ENCODE measurements at places on chromosomes 12 and 14. TPM values are rescaled to one million over a fixed set of nuclear protein-coding genes. Genes with fewer than 3 reads are reported as not detected.

DNA sequence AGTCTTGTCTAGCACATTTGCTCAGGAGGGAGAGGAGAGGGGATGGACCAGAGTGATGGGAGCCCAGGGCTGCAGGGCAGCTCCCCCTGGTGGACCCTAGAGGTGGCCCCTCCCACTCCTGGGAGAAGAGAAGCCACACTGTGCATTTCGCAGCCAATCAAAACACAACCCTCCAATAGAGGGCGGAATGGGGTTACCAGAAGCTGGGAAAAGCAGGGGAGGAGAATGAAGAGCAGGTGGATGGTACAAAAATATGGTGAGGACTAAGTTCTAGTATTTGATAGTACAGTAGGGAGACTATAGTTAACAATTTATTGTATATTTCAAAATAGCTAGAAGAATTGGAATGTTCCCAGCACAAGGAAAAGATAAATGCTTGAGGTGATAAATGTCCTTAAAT lies 23.6 kb downstream of the VASH1 start:
- DNase-seq = no peak

DNA sequence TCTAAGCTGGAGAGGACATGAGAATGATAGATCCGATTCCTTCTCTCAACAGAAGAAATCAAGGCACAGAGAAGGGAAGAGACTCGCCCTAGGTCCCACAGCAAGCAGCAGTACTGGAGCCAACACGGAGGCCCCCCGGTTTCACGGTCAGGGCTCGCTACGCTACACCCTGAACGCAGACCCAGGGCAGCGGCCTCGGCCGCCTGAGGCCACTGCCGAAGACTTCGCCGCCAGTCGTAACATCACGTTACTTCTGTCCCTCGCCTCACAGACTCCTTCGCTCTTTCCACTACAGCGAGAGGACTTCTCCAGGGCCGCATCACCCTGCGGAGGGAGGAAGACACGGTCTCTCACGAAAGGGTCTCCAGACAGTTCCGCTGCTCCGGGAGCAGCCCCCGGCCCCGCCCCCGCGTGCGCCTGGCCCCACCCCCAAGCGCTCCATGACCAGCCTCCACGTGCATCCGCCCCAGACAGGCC lies 411 bp upstream of the DCAF4 start:
- DNase-seq = no peak

DNA sequence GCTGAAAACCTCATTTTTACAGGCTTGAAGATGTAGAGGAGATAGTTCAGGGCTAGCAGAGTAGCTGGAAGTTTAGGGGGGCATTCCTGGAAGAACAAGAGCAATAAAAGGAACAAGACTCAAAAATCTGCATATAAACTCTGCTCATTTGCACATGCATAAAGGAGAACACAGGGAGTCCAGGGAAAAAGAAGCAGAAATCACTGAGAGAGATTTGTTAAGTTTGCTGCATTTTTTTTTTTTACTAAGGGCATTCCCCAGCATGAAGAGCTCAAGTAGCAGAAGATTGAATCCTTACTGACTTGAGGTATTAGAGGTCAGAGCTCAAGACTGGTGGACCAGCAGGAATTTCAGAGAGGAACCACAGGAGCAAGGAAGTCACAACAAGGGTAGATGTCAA lies 28.2 kb upstream of the BCL11B start:
- no peak for DNase-seq

GRCh38 chr12:48998497-48999353 lies 450 bp downstream of the DDN start:
- DNase-seq = no peak

The CCDC196 gene
- total RNA-seq = not detected

The TAS2R50 gene
- total RNA-seq = 3.3 TPM

The COL2A1 gene
- total RNA-seq = 86.4 TPM
